Fibroblast of upper back skin (primary cell): ENCODE measurements at places on chromosomes 3 and 15.

GRCh38 chr3:197750858-197751737 lies 1.4 kb downstream of the FYTTD1 start:
- DNase-seq, result peak; percentile 26

DNA sequence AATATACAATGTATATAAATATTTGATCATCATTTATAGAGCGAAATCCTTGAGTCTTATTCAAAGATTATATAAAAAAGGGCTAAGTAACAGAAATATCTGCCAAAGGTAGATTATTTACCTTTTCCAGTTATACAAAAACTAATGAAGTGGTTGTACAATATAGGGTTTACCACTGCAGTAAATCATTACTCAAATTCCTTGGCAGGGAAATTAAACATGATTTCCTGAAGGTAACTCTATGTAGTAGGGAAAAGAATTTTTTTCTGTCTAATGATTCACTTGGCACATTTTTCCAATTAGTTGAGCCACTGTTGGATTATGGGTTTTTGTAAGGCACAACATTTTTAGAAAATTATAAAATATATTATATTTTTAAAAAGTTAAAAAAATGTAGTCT lies 129.6 kb downstream of the NR2F2 start:
- no peak for DNase-seq

DNA sequence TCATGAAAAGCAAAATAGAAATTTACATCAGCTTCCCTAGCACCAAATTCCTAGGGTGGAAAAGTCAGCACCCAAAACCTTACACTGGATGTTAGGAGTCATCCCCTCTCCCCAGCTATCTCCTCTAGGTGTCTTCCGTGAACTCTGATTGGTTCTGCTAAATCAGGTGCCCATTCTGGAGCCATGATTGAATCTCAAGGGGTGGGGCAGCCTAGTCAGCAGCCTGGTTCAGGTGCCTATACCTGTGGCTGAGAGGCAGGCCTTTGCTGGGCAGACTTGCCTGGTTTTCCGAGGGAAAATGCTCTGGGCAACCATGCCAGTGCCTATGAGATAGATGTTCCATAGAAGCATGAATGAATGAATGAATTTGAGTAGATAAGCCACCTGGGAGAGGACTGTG lies 336.7 kb downstream of the LRTM1 start:
- DNase-seq, result no peak

DNA sequence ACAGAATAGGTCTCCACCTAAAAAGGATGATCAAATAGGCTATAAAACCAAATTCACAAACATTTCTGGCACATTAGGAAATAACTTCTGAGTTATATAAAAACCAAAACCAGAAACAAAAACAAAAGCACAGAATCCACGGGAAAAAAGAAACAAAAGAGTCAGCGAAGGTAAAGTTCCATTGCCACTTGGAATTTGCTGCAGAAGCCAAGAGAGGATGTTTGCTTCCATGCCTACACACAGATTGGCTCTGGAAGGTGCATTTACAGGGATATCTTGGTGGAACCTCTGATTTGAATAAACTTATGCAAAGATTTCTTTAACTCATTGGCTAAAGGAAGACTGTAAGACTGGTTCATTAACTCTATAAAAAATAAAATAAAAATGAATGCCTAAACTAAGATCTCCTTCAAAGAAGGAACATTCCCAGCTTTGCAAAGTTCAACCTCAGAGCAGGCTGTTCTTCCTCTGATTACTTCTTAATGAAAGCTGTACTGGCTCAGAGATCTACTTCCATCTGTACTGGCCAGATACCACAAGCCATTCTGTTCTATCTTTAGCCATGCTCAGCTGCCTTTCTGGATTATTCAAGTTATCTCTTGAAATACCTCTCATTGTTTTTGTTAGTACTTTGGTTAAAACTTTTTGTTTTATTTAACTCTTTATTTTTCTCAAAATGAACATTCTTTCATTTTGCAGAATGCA lies 537.5 kb upstream of the CCDC54 start:
- DNase-seq, result peak; percentile 41

GRCh38 chr3:171741377-171741776 lies 68.9 kb downstream of the PLD1 start:
- DNase-seq, result no peak

DNA sequence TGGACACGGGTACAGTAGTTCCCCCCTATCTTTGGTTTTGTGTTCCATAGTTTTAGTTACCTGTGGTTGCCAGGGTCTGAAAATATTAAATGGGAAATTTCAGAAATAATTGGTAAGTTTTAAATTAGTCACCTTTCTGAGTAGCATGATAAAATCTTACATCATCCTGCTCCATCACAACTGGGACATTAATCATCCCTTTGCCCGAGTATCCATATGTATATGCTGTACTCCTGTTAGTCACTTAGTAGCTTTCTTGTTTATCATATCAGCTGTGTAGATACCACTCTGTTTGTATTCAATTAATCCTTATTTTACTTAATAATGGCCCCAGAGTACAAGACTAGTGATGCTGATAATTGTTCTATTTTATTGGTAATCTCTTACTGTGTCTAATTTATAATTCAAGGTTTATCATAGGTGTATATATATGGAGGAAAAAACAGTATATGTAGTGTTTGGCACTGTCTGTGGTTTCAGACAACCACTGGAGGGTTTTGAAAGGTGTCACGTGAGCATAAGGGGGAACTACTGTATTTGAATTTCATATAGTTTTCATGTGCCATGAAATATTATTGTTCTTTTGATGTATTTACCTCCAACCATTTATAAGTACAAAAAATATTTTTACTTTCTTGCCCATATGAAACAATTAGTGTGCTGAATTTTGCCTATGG lies 41.4 kb downstream of the CTDSPL2 start:
- DNase-seq, result peak; percentile 72

GRCh38 chr3:119295816-119296726 lies 1.9 kb downstream of the ARHGAP31 start:
- DNase-seq, result peak; percentile 72

DNA sequence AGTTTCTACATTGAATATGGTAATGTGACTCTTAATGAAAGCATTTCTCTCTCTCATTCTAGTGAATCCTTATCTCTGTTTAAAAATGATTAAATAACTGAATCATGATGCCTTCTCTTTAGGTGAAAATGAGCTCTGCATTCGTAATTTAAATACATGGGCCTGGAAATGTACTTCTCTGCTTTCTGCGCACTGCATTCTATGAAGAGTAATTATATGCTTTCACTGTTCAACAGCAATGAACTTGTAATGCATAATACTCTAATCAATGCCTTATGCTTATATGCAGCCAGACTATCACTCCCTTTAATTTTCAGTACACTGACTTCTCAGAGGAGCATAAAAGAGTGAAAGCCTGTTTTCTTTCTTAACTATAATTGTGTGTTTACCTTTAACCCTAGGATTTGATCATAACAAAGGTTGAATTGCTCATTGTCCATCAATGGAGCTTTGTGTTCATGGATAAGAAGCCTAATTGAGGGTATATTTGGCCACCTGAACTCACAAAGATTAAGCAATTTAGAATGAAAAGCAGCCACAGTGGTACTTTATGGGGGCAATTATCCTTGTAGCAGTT lies 330.8 kb upstream of the PDZRN3 start:
- no peak for DNase-seq
